ENCODE measurements at places on chromosomes 5 and 9.

GRCh38 chr9:111114486-111114885 lies 76.2 kb upstream of the LPAR1 start:
- DNase-seq = no peak

DNA sequence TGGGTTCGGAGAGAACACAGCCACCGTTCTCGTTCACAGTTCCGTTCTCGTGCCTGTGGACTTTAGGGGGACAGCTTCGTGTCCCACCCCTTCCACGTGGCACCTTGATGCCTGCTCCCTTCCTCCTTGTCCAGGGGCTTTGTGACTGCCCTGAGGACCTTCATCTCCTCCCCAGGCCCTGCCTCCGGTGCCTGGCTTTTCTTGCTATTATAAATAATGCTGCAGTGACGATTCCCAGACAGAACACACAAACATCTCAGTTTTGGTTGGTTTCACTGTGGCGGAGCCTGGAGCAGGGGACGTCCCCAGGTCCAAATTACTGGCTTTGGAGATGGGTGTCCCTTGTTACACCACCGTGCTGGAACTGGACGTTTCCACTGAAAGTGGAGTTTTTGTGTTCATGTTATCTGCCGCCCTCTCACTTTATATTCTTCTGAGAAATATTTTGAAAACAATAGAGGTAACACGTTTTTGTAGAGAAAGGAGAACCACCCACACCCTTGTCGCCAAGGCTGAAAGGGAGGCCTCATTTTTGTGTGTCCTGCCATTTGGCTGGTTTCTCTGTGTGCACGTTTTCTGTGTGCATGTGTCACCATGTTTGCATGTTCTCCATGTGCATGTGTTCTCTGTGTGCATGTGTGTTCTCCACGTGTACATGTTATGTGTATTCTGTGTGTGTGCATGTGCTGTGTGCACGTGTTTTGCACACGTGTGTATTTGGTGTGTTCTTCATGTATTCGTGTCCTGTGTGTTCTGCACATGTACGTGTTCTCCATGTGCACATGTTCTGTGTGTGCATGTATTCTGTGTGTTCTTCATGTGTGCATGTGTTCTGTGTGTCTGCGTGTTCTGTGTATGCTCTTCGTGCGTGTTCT lies 24.2 kb downstream of the WNK2 start:
- DNase-seq = no peak

DNA sequence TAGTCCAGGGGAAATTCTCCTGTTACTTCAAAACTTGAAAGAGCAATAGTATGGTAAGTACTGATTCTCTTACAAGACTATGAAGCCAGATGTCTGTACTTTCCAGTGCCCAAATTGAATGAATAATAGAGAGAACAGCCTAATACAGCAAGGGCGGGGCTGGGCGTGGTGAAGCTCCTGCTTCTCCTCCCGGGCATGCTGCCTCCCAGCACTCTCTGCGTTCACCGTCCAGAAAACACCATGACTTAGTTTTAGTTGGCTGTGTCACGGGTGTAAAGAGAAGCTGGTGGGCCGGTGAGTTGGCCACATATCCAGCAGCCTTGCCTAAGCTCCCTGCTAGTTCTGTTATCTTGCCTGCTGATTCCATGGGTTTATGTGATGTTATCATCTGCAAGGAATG lies 40.7 kb upstream of the ADAMTS2 start:
- no peak for DNase-seq

DNA sequence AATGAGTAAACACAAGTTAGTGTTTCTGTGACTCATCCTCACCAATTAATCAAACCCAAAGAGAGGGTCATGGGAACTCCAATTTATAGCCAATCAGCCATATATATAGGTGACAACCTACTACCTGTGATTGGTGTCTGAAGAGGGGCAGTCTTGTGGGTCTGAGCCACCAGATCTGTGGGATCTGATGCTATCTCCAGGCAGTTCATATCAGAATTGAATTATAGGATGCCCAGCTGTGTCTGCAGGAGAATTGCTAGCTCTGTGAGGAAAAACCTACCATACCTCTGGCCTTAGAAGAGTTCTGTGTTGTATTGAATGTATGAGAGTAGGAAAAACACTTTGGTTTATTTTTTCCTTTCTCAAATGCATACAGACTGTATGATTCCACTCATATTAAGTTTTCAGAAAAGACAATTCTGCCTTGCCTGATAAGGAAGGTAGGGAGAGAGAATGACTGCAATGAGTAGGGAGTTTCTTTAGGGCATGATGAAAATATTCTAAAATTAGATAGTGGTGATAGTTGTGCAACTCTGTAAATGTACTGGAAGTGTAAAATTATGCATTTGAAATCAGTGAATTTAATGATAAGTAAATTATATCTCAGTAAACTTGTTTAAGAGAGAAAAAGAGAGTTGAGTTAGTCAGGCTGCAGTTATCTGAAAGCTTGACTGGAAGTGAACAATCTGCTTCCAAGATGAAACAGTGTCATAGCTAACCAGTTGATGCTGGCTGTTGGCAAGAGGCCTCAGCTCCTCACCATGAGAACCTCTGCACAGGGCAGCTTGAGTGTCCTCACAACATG lies 274.9 kb downstream of the AUH start:
- no peak for DNase-seq

- no peak for DNase-seq
Observed at GRCh38 chr5:154284433-154284832, 93.9 kb downstream of the GALNT10 start.

GRCh38 chr9:24801344-24801743 lies 255.6 kb upstream of the IZUMO3 start:
- no peak for DNase-seq

GRCh38 chr9:87671478-87671877 lies 54.4 kb upstream of the CTSL start:
- no peak for DNase-seq

DNA sequence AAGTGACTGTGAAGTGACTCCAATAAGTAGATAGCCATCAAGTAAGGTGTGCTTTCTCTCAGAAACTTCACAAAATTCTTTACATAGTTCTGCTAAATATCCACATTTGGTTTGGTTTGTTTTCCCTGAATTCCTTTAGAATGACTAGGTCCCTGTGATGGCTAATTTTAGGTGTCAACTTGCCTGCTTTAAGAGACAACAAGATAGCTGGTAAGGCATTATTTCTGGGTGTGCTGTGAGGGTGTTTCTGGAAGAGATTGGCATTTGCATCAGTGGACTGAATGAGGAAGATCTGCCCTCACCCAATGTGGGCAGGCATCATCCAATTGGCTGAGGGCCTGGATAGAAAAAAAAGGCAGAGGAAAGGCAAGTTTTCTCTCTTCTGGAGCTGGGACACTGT lies 8.3 kb upstream of the PTBP3 start:
- no peak for DNase-seq

- DNase-seq = no peak
Observed at GRCh38 chr5:119926301-119926700, 296.9 kb downstream of the FAM170A start.

DNA sequence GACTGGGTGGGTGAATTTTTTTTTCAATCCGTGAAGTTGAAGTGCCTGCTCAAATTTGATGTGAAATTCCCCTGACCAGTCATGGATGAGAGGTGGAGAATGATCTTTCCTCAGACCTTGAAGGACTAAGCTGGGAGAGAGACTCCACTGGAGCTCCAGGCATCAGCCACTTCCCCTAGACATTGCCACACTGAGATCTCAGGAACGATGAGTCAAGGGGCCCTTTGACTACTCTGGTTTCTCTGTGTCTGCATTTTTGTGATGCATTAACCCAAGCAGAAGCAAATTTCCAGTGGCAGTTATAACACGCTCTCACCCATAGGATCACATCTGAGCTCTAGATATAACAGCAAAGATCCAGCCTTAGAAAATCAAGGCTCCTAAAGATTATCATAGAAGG lies 171.2 kb upstream of the KIF2A start:
- no peak for DNase-seq

DNA sequence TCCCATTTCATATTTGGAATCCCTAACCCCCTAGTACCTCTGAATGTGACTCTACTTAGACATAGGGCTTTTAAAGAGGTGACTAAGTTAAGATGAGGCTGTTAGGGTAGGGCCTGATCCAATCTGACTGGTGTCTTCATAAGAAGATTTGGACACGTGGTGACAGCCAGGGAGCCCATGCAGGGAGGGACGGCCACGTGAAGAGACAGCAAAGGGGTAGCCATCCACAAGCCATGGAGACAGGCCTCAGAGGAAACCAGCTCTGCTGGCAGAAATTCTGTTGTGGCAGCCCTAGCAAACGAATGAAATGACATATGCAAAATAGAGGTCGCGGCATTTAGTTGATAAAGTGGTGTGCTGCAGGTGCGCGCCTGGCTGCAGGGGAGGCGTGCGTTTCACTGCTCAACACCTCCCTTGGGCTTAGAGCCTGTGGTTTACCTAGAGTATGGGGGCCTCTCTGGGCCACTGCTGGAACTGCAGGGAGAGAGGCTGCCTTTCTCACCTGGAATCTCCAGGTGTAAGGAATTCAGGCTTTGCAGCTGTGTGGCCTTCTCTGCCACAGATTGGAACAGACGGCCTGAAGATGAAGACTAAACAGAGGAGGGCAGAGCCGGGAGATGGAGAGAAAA lies 7.1 kb upstream of the AFAP1L1 start:
- DNase-seq = no peak

GRCh38 chr9:130731355-130731754 lies 37.8 kb downstream of the EXOSC2 start:
- DNase-seq = no peak

DNA sequence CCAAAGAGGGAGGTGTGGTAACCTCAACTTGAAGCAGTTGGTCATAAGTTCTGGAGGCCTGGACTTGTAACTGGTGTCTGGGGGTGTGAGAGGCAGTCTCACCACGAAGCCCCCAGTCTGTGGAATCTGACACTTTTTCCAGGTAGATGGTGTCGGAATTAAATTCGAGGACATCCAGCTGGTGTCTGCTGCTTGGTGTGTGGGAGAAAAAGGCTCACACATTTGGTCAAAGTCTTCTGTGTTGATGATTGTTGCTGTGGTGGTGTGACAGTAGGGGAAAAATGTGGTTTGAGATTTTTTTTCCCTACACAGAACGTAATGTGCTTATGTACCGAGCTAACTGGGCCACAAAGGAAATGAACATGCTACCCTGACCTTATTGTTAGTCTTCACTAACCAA lies 251.9 kb downstream of the MAT2B start:
- DNase-seq = no peak

DNA sequence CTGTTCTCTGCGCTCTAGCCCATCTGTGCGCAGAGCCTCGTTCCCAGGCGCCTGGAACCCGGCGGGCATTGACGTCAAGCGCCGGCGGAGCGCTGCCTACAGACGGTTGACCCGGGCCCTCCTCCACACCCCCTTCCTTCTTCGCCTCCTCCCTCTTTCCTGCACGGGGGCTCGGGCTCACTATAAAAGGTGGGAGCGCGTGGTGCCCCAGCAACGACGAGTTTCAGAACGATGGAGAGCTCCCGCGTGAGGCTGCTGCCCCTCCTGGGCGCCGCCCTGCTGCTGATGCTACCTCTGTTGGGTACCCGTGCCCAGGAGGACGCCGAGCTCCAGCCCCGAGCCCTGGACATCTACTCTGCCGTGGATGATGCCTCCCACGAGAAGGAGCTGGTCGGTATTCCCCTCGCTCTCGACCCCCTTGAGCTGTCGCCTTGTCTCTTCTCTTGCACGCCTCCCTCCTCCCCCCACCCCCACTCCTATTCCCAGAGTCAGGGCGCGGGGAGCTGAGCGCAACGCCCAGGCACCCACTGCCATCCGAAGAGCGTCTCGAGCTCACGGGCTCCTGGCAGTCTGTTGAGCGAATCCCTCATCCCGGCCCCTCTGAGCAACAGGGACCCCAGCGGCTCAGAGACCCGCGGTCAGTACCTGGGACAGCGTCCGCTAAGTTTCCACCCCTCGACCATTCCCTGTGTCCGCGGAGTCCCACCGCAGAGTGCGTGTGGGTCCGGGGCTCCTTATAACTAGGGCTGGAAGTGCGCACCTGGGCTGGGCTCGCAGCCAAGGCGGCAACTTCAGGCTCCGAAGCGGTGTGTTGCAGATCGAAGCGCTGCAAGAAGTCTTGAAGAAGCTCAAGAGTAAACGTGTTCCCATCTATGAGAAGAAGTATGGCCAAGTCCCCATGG lies at the start of gene CARTPT:
CARTPT (plus strand) TSS at position 213 of the 902 bp plus-strand sequence; CDS start at position 232, 19 bp downstream.
- no peak for DNase-seq

DNA sequence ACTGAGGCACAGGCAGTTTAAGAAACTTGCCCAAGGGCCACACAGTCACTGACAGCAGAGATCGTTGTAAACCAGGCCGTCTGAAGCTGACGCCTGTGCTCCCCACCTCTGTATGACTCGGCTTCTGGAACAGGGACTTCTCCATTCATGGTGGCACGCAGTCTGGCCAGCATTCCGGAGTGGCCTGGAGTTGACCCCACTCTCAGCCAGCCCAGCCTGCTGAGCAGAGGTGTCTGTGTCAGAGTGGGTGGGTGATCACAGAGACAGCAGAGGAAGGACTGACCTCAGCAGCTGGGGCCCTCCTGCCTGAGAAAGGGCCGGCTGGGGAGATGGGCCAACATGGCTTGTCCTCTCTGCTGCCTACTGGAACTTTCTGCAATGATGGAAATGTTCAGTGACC lies 12.6 kb downstream of the LRSAM1 start:
- DNase-seq = no peak

DNA sequence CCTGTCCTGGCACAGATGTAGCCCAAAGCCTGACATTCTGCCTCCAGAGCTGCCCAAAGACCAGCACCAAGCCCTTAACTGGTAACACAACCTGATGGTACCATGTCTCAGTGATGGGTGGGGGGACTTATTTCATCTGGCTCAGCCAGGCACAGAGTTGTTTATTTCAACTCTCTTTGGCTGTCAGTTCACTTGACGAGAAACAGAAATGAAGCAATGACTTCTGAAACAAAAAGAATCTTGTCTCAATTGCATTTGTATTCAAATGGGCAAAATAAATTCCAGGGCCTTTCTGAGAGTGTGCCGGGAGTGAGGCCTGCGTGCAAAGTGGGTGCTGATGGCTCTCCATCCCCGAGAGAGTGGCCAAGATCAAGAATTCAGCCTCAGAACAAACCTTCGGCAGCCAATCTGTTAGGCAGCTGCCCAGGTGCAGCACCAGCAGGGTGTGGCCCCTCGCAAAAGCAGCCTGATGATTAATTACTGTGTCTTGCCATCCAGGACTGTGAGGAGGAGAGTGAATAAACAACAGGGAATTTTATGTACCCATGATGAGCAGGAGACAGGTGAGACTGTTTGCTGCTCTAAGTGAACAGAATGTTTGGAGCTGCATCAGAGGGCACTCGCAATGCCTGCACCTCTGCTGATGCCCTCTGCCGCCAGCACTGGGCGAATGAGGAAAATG lies 238.0 kb downstream of the HSPA4 start:
- no peak for DNase-seq

DNA sequence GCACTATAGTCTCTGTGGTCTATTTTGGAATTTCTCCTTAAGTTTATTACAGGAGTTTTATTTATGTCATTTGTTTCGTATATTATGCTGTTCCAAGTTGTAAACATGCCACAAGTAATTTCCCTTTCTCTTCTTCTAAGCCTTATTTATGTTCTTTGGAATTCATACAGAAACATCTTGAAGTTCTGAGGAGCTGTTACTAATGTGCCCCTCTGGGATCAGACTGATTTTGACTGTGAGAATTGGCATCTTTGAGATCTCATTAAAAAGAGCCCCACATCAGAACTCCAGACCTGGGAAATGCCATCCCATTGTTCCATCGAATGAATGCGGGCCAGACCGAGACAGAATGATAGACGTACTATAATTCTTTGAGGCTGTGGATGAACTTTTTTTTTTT lies 138.8 kb upstream of the CD180 start:
- DNase-seq = no peak
